T-helper 1 cell (primary cell): ENCODE measurements at places on chromosomes 2 and 18.

GRCh38 chr2:12547566-12548170, 169.1 kb upstream of the TRIB2 start:
- no peak for DNase-seq

- DNase-seq = no peak
These were observed 322.1 kb downstream of the EN1 start for GRCh38 chr2:118525346-118525745.

DNA sequence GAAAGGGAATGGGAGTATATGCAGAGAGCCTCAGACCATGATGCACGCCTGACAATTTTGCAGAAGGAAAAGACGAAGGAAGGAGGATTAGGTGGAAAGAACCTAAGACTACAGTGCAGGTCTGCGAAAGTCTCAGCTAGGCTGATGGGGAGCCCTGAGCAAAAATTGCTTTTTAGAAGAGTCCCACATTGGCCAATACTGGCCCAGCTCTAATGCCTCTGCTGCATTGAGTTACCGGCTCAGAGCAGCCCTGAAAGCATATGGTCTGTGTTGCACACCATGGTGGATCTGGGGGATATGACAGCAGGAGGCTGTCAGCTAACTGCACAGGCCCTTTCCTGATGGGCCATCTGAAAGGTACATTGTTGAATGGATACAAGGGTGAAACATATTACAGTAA, 48.3 kb upstream of the CAVIN2 start:
- DNase-seq = no peak

- no peak for DNase-seq
These were observed 236.9 kb upstream of the RAB6C start for GRCh38 chr2:129742415-129743180.

GRCh38 chr2:144939590-144939989, 419.7 kb upstream of the ZEB2 start:
- DNase-seq = no peak

- no peak for DNase-seq
These were observed 259.1 kb upstream of the AGAP1 start for GRCh38 chr2:235234736-235235135.
